ENCODE measurements at places on chromosomes 3 and 15.

DNA sequence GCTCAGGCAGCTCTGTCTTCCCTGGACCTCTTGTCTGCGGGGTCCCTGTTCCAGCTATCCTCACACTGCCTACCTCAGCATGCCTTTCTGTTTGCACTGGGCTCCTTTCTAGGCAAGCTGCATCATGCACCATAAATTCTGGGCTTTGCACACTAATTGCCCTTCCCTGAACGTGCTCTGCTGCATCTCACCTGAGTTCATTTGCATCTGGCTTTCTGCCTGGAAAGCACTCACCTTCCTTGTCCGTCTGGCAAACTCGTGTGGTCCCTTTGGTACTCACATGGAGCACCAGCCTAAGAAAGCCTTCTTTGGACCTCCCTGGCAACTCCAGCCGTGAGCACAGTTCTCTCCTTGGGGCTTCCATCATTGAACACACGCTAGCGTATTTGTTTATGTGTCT, 365.6 kb downstream of the SV2B start:
- DNase-seq, result no peak

GRCh38 chr15:63981596-63982320, 64.5 kb downstream of the DAPK2 start:
- no peak for DNase-seq

GRCh38 chr3:28936154-28936553, 344.7 kb upstream of the RBMS3 start:
- DNase-seq, result no peak

DNA sequence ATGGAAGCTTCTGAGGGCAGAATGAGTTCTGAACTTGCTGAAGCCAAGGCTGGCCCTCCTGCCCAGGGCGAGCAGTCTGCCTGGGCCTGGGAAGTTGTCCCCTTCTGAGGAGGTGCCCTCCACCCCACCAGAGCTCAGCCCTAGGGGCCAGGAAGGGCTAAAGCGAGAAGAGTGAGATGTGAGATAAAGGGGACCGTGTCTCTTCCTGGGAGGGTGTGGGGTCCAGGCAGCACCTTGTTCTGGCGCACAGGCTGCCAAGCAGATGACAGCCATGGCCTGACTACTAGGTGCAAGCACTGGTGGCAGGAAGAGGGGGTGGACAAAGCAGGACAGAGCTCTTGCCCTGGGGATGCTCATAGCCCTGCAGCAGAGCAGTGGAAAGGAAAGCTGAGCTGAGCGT, 3.7 kb downstream of the PAK6 start:
- DNase-seq, result no peak

- no peak for DNase-seq
Measured at GRCh38 chr3:44226573-44226972, 15.1 kb upstream of the TOPAZ1 start.

DNA sequence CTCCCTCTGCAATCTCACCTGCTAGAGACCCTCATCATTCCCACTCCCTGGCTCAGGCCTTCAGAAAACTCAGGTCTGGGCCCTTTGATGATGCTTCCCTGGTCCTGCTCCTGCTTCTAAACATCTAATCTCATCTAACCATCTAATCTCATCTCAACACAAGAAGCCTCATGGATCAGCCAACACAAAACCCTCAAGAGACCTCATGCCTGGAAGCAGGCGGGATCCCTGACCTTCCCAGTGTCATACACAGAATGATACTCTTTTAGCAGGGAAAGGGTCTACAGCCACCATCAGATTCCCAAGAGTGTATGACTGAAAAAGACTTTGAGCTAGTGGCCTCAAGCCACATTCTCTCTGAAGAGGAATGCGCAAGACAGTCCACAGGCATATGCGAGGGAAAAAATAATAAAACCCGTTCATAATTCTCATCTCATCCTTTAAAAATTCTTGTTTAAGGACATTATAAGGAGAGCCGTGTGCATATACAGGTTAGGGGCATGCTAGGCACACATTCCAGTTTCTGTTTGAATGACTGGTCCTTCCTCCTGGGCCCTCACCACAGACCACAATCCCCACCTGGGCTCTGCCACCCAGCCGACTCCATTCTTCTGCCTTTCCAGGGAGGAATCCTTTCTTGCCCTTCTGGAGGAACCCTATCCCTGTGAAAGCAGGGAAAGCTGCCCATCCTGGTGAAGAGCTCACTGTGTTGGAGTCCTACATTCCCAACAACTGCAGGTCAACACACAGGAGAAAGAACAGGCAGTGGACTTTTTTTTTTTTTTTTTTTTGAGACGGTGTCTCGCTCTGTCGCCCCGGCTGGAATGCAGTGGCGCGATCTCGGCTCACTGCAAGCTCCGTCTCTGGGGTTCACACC, 2.2 kb downstream of the ZXDC start:
- DNase-seq, result no peak

GRCh38 chr3:71397046-71397445, 186.5 kb downstream of the FOXP1 start:
- DNase-seq, result no peak

GRCh38 chr3:139430493-139430892, 41.0 kb upstream of the COPB2 start:
- no peak for DNase-seq

DNA sequence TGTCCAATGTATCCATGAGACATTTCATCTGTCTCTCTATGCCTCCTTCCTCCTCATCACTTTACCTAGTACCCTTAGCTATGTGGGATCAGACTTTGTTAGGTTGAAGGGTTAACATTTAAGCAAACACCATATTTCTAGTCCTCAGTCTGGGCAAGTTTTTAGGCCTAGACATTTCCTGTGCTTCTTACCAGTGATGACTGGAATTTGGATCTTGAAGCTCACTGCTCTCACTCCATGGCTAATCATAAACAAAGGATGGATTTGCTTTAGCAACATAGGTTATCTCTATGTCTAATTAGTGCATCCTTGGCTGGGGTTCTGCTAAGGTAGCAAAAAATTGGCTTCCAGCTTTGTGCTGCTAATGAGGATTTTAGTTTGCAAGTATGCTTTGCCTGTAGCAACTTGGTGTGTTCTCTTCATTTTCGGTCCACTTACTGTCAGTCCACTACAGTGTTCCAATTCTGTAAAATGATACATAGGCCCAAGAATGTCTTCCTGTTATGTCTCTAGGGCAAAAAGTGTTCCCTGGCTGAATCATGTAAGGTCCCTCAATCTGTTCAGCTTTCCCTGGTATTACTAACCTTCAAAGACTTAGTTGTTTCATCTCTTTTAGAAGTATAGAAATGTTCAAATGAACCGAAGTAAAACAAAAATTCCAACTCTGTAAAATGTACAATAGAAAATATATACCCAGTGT, 615.4 kb downstream of the CADM2 start:
- no peak for DNase-seq

- no peak for DNase-seq
Measured at GRCh38 chr3:22959593-22959992, 243.5 kb upstream of the UBE2E2 start.

GRCh38 chr3:4759689-4760312, 219.4 kb upstream of the BHLHE40 start:
- no peak for DNase-seq

GRCh38 chr3:71444861-71445259, 138.7 kb downstream of the FOXP1 start:
- DNase-seq, result no peak

DNA sequence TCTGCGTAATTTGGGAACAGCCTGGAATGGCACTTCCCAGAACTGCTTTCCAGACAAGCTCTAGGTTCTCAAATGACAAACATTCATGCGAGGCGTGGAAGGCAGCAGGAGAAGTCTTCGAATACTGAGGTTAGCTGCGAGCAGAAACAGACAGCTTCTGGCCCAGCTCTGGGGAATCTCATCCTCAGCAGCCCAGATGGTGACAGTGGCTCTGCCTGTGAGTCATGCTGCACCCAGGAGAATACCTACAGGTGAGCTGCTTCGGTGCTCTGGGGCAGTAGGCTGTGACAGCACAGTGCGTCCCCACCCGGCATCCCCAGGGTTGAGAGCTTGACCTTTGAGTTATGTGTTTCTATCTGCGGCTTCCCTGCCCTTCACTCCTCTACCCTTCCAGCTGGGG, 258.6 kb downstream of the KLF13 start:
- DNase-seq, result no peak

- DNase-seq, result no peak
Measured at GRCh38 chr3:66399529-66400232, 101.1 kb downstream of the LRIG1 start.
